Right renal pelvis (tissue), 4 donors: ENCODE measurements at places on chromosomes 16 and 17.

DNA sequence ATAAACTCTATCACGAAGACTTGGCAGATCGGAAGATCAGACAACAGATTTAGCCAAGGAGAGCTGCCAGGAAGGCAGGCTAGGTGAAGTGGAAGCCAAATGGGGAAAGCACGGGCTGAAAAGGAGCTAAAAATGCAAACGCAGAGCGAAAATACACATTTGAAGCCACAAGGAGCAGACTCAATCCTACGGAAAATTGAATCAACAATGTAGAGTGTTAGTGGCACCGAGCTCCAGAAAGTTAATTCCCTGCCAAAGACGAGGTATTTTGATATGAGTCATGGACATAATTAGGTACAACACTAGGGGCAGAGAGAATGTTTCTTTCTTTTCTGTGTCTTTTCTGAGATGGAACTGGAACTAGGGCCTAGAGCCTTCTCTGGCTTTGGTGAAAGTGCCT is 20.7 kb downstream of the GSG1L start:
- no peak for DNase-seq

- no peak for DNase-seq
Observed at GRCh38 chr17:27356091-27356705, 62.3 kb downstream of the WSB1 start.

GRCh38 chr17:71845337-71845736 is 275.5 kb upstream of the SOX9 start:
- DNase-seq, result no peak

DNA sequence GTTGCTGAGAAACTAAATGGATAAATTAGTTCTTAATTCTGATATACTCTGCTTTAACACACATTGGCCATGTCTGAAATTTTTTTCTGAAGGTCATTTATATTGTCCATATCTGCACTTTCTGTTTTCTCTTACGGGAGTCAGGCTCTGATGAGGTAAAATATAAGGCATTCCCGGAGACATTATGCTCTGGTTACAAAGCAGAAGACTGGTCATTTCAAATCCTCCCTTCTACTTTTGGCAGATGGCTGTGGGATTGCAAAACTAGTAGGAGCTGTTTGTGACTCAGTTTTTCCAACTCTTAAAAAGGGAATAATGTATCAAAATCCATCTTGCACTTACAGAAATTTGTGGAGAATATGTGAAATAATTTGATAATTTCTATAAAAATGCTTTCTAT is 92.2 kb upstream of the CPHXL start:
- no peak for DNase-seq

DNA sequence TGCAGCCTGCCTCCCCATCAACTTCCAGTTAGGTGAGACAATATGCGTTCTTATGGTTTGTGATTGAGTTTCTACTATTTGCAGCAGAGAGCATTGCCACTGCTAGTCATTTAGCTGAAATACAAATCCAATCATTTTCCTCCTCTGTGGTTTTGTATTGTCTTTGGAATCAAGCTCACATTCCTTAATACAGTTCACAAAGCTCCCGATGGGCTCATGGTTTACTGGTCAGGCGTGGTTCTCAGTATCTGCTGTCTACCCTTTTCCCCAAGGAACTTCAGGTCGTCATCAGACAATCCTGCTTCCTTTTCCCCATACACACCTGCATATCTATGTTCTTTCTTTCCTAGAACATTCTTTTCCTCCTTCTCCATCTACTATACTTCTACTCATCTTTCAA is 69.6 kb upstream of the GAS7 start:
- DNase-seq, result no peak
